ENCODE measurements at places on chromosomes 12 and 14.
A peak's percentile ranks its signal among the peaks of the same experiment; 100 is the strongest.

- no peaks in the 10 kb centered on the region for H3K27me3 ChIP-seq
- H3K4me3 ChIP-seq, result no peak overlapping the region
- no peaks in the 10 kb centered on the region for H3K36me3 ChIP-seq
- no peaks in the 10 kb centered on the region for H3K4me1 ChIP-seq
Observed at GRCh38 chr14:82886670-82887069, 1353.0 kb upstream of the SEL1L start.

GRCh38 chr12:55972911-55973598, 823 bp upstream of the RAB5B start:
- peak overlapping the region; percentile 95 for H3K27ac ChIP-seq
- peak overlapping the region; percentile 39 for H3K4me3 ChIP-seq
- H3K27me3 ChIP-seq, result no peaks in the 10 kb centered on the region
- H3K36me3 ChIP-seq, result no peaks in the 10 kb centered on the region
- DNase-seq, result no peak

- no peaks in the 10 kb centered on the region for H3K4me1 ChIP-seq
- no peaks in the 10 kb centered on the region for H3K27me3 ChIP-seq
- DNase-seq, result no peak
- no peak overlapping the region for H3K27ac ChIP-seq
- H3K4me3 ChIP-seq, result no peak overlapping the region
- no peaks in the 10 kb centered on the region for H3K36me3 ChIP-seq
Observed at GRCh38 chr12:97127061-97127460, 220.0 kb downstream of the NEDD1 start.

DNA sequence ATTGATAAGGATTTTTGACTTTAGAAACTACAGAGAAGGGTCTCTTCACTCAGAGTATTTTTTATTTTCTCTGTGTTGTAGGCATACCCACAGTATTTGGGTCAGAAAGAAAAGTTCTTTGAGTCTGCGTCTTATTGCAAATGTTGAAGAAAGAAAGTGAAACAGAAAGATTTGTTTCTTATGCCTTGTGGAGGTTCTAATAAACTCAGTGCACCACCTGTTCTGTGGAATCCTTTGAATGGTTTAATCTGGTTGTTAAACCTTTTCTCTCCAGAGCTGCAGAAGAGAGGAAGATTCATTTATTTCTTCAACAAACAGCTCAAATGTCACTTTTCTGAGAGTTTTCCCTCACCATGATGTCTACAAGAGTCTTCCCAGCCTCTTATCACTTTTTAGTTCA, 146.6 kb upstream of the PLEKHG7 start:
- peaks cover 43% of the 10 kb centered on the region for H3K4me1 ChIP-seq
- DNase-seq, result no peak
- no peak overlapping the region for H3K27ac ChIP-seq
- H3K36me3 ChIP-seq, result no peaks in the 10 kb centered on the region
- H3K27me3 ChIP-seq, result no peaks in the 10 kb centered on the region

GRCh38 chr12:94769047-94769420, 118.7 kb upstream of the TMCC3 start:
- H3K4me1 ChIP-seq, result no peaks in the 10 kb centered on the region
- H3K27me3 ChIP-seq, result no peaks in the 10 kb centered on the region
- H3K36me3 ChIP-seq, result no peaks in the 10 kb centered on the region

DNA sequence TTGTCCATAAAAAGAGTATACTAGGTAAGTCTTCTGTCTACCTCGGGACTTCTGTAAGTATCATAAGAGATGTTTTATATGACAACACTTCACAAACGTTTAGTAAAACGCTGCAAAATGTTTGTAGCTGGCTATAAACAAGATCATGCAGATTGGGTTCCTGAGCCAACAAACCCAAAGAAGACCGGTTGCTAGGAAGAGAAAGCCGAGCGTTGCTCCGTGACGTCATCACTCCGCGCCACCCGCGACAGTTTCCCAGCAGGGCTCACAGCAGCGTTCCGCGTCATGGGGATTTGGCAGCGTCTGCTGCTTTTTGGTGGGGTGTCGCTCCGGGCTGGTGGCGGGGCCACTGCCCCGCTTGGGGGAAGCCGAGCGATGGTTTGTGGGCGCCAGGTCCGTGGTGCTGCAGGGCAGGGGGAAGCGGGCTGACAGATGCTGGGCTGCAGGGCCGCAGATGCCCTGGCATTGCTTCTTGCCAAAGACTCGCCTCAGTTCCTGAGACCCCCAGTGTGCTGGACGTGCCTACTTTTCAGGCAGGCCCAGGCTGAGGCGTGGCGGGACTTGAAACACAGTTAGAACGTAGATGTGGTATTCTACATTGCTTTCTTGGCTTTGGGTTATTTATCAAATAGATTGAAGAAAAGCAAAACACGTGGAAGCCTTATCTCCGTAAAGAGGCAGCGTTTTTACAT, at the start of gene NUBPL:
Gene NUBPL (plus strand): TSS at position 250 of the 692 bp plus-strand sequence. CDS start 36 bp downstream, at position 286.
- peak; percentile 97 for DNase-seq
- peak within 1 kb of the TSS; percentile 80 for H3K4me3 ChIP-seq
- H3K4me1 ChIP-seq, result peaks cover 20% of the 10 kb centered on the region

- H3K27me3 ChIP-seq, result no peaks in the 10 kb centered on the region
- no peaks in the 10 kb centered on the region for H3K4me1 ChIP-seq
- DNase-seq, result no peak
- H3K4me3 ChIP-seq, result no peak overlapping the region
- no peaks in the 10 kb centered on the region for H3K36me3 ChIP-seq
- no peak overlapping the region for H3K27ac ChIP-seq
Observed at GRCh38 chr12:97323154-97323553, 139.4 kb upstream of the RMST start.

DNA sequence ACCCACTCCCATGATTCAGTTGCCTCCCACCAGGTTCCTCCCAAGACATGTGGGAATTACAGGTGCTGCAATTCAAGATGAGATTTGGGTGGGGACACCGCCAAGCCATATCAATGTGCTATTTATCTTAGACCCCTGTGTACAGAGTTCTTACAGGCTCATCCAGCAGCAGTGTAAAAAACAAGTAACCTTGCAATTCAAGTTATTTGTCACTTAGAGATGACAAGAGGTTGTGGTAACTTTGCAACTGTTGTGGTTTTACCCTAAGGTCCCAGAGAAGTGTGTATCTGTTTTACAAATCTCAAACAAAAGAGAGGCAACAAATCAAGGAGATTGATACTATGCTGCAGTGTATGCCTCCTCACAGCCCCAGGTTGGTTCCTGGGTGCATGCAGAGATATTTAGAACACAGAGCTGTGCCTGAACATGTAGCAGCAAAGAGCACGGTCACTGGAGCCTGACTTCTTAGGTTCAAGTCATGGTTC, 11.5 kb upstream of the HELB start:
- no peaks in the 10 kb centered on the region for H3K27me3 ChIP-seq
- no peak for DNase-seq
- no peak overlapping the region for H3K4me3 ChIP-seq
- H3K4me1 ChIP-seq, result no peaks in the 10 kb centered on the region
- no peaks in the 10 kb centered on the region for H3K36me3 ChIP-seq

- no peak overlapping the region for H3K4me3 ChIP-seq
- no peak overlapping the region for H3K27ac ChIP-seq
- H3K27me3 ChIP-seq, result no peaks in the 10 kb centered on the region
- H3K36me3 ChIP-seq, result no peaks in the 10 kb centered on the region
Observed at GRCh38 chr12:82015623-82016347, 256.6 kb upstream of the PPFIA2 start.

GRCh38 chr14:79668951-79669350, 542.4 kb downstream of the DIO2 start:
- H3K27ac ChIP-seq, result no peak overlapping the region
- no peaks in the 10 kb centered on the region for H3K27me3 ChIP-seq
- no peak for DNase-seq
- H3K4me3 ChIP-seq, result no peak overlapping the region

DNA sequence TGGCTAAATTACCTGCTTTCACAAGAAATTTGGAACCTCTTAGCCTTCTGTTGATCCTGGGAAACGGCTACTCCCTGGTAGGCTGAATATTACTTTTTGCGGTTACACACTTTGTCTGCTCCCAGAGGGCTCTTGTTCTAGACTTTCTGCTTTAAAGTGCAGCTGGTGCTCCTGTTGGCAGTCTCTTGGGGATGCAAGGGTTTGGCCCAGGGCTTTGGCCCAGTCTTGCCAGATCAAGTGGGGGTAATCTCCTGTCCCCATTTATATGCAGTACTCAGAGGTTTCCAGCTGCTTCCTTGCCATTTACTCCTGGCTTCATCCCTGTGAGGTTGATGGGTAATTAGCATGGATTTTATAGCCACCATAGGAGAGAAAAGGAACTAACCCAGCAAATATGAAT, 558.2 kb upstream of the MIS18BP1 start:
- H3K27me3 ChIP-seq, result no peaks in the 10 kb centered on the region
- H3K36me3 ChIP-seq, result no peaks in the 10 kb centered on the region
- DNase-seq, result no peak
- no peak overlapping the region for H3K27ac ChIP-seq
- no peak overlapping the region for H3K4me3 ChIP-seq

DNA sequence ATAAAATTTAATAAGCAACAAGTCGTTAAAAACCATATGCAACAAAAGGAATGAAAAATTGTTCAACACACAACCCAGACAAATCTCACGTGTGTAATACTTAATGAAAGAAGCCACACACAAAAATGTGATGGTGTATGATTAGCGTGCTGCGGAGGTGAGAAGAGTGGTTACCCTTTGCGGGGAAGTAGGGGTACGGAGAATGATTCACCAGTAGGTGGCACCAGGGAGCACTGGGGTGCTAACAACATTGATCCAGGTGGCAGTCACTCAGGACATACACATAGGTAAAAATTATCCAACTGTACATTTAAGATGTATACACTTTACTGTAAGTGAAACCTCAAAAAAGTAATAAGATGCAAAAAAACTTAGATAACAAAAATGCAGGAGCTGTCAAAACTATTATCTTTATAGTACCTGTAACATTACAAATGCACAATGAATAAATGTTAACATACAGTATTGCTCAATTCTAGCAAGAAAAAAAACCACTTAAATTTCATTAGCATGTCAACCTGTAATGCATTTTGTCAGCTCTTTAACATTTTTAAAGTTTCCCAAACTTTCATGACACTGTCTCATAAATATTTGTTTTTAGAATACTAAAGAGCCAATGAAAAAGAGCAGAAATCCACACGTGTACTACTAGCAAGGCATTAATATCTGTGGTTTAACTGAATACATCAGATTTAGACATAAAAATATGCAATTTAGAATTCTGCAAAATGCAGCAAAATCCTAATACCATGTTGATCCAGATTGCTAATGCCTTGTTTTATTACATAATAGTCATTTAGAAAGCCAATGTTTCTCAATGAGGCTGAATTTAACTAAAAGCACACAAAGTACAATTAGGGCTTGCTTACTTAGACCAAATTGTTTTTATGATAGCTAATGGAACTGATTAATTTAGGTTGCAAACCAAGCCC, 46.7 kb downstream of the TMCC3 start:
- H3K27ac ChIP-seq, result no peak overlapping the region
- H3K4me1 ChIP-seq, result peaks cover 7% of the 10 kb centered on the region
- no peaks in the 10 kb centered on the region for H3K27me3 ChIP-seq
- H3K4me3 ChIP-seq, result no peak overlapping the region
- H3K36me3 ChIP-seq, result no peaks in the 10 kb centered on the region

DNA sequence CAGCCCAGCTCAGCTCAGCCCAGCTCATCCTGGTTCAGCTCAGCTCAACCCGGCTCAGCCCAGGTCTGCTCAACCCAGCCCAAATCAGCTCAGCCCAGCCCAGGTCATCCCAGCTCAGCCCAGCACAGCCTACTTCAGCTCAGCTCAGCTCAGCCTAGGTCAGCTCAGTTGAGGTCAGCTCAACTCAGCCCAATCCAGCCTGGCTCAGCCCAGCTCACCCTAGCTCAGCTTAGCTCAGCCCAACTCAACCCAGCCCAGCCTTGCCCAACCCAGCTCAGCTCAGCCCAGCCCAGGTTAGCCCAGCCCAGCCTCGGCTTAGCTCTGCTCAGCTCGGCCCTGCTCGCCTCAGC, 332.3 kb downstream of the TMEM121 start:
- peak; percentile 6 for DNase-seq
- no peaks in the 10 kb centered on the region for H3K36me3 ChIP-seq
- no peak overlapping the region for H3K27ac ChIP-seq
- no peaks in the 10 kb centered on the region for H3K27me3 ChIP-seq
- no peaks in the 10 kb centered on the region for H3K4me1 ChIP-seq

DNA sequence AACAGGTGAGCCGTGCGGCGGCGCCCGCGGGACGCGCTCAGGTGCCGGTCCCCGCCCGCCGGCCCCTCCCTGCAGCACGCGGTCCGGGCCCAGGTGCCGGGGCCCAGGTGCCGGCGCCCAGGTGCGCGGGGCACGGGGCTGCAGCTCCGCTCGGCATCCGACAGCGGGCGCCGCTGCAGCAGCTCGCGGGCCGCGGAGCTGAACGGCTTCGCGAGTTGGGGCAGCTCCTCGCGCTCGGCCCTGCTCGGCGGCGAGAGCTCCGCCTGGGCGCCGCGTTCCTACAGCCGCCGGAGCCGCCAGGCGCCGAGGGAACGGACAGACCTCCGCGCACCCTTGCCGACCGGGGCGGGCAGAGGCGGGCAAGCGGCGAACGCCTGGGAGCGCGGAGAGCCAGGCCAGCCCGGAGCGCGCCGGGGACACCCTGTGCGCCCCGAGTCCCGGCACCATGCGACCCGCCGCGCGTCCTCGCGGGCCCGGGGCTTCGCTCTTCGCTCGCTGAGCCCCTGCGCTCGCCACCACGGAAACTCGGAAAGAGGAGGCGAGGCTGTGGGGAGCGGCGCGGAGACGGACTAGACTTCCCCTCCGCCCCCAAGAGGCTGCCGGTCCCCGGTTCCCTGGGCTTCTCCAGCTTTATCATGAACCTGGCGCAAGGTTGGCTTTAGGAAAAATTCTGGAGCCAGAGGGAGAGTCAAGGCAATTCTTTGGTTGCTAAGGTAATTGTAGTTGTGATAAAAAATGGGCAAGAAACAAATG, at the start of gene RGS6:
Gene RGS6 (plus strand): TSS at position 201 of the 753 bp plus-strand sequence.
- H3K4me3 ChIP-seq, result peak within 1 kb of the TSS; percentile 42
- peaks cover 51% of the 10 kb centered on the region for H3K27me3 ChIP-seq
- H3K36me3 ChIP-seq, result no peaks in the 10 kb centered on the region
- peaks cover 11% of the 10 kb centered on the region for H3K4me1 ChIP-seq
- H3K27ac ChIP-seq, result no peak within 1 kb of the TSS
- DNase-seq, result no peak

DNA sequence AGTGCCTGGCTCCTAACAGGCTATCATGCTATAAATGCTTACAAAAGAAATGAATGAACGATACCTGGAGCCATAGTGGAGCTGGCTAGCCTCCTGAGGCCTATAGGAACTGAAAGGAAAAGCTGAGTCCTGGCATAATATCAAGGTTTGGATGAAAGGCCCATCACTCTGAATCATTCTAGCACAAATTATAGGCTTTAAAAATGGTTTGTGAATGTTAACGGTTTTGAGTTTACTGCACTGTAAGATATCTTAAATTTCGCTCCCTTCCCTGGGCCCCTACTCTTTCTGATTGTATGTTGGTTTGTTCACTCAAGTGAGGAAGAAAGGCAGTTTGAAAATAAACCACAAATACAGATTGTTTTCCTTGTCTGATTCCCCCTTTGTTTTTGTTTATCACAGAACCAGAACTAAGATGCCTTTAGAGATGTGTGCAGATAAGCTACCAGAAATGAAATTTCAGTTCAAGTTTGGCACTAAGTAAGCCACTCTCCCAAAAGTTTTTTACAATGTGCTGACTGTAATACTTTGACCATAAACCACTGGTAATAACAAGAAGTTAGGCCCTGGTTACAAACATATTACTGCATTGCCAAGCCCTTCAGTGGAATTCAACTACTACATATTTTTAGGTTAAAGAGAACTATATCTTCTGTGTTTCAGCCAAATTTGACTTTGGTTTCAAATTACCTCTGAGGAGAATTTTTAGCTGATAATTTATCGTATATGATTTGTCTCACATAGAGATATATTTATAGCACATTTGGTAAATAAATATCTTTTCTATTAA, 89.5 kb downstream of the ALX1 start:
- H3K27ac ChIP-seq, result no peak overlapping the region
- no peaks in the 10 kb centered on the region for H3K36me3 ChIP-seq
- no peaks in the 10 kb centered on the region for H3K4me1 ChIP-seq
- H3K27me3 ChIP-seq, result no peaks in the 10 kb centered on the region
- DNase-seq, result no peak

Measured in adrenal gland (tissue), 19 donors.